ENCODE measurements at places on chromosomes 16 and 17. TPM values are rescaled to one million over a fixed set of nuclear protein-coding genes. Genes with fewer than 3 reads are reported as not detected.

The ITGA3 gene
- total RNA-seq = 12.6 TPM

The TBC1D3K gene
- not detected for total RNA-seq

GRCh38 chr17:19897090-19897837, 29.5 kb upstream of the ULK2 start:
- peak; percentile 68 for DNase-seq

- no peak for DNase-seq
These were observed 27.9 kb downstream of the CDH11 start for GRCh38 chr16:65094009-65094408.

DNA sequence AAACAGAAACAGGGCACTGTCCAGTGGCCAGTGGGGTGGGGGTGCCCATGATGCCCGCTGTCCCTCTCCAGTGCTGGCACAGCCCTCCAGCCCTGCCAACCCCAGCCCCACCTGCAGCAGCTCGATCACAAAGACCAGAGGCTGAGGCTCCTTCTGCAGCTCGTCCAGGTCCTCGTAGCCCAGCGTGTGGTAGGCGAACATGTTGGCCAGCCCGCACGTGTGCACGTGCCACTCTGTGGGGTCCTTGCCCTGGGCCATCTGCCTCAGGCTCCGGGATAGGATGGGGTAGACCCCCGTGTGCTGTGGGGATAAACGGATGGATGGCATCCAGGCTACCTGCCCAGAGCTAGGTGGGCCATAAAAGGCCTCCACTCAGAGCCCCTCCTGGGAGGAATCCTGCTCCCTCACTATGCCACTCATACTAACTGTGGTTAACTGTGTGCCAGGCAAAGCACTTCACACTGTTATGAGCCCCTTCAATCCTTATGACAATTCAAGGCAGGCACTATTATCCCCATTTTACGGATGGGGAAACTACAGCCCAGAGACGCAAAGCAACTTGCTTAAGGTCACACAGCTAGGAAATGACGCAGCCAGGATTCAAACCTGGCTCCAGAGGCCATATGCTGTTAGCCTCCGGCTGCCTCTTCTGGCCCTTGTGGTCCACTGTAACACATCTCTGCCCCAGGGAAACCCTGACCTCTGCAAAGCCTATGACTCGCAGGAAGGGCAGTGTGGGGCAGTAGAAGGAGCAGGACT, 6.5 kb downstream of the AIPL1 start:
- DNase-seq = no peak

DNA sequence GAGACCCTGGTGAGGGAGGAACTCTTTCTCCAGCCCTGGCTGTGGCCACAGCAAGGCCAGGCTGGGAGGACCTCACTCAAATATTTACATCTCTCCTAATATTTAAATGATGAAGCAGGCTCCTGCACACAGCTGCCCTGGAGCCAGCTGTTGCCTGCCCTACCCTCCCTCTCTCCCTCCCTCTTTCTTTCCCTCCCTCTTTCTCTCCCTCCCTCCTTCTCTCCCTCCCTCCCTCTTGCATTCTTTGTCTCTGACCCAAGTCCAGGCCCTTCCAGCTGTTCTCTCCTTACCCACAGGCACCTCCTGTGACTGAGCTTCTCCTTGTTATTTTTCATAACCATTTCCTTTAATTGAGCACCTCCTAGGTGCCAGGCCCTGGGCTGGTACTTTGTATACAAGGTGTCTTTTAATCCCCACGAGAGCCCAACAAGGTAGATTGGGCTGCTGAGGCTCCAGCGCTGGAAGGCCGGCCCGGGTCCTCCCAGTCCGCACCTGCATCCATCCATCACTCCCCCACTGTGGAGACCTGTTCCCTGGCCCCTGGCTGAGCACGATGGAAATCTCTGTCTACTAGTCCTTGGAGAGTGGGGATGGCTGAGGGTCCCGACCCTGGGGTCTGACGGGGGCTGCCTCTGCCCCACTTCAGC, 242.3 kb downstream of the SEC14L1 start:
- DNase-seq = no peak

- no peak for DNase-seq
These were observed 394.8 kb downstream of the SHISA9 start for GRCh38 chr16:13296206-13296605.

- DNase-seq = no peak
These were observed 1584.4 kb upstream of the GOT2 start for GRCh38 chr16:60318486-60318885.

- DNase-seq = no peak
These were observed 43.7 kb upstream of the GOSR1 start for GRCh38 chr17:30433514-30433913.

DNA sequence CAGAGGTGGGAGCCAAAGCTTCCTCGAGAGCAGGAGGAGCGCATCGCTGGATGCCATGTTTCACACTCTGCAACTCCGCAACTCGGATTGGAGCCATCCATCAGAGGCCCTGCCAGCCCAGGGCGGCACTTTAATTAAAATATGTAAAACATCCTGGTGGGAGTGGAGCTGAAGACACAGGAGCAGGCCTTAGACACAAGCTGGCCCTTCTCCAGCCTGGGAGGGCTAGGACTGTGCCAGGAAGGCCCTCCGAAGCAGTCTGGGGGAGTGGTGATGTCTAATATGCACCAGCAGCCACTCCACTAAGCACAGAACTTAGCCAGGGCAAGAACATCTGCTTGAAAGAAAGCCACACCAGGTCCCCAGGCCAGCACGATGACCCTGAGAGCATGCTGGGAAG, 5.8 kb upstream of the CCDC182 start:
- DNase-seq = no peak
